Stimulated activated CD8-positive, alpha-beta memory T cell treated with anti-CD3 and anti-CD28 coated beads, Interleukin-4, amount 100 ng/mL, for 4 hours (primary cell): ENCODE measurements at places on chromosomes 5 and 9.

GRCh38 chr9:68533678-68534077 lies 7.0 kb downstream of the TMEM252 start:
- DNase-seq = no peak

- no peak for DNase-seq
Measured at GRCh38 chr5:79285833-79286232, 49.9 kb downstream of the JMY start.

DNA sequence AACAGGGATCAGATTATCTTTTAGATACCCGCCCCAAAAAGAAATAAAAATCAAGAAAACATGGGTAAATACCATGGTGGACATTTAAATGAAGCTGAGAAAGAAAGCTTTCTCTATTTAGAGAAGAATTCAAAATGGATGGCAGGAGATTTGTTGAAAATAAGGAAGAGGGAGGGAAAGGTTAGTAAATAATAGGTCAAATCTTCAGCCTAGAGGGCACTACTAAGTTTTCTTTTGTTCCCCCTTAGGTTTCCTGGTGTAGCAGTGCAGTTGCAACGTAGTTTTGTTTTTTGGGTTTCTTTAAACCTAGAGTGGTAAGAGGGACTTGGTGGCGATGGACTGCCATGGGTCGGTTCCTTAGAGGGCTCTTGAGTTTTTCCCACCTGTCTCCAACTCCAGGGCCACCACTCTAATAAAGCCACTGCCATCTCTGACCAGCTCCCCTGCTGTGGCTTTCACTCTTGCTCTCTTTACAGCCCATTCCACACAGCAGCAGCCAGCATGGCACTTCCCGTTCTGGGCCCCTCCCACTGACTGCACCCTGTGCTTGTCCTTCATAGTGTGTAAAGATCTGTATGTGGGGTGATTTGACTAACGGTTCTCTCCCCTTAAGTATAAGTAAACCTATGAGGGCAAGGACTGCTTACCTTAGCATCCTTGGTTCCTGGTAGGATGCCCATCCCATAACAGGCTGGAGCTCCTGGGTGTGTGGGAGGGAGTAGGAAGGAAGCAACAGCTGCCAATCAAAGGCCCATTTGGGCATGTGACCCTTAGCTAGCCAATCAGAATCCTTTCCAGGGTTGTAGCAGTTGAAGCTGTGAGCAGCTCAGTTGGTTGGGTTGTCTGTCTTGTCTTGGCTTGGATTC lies 118.3 kb downstream of the SLC1A3 start:
- no peak for DNase-seq

DNA sequence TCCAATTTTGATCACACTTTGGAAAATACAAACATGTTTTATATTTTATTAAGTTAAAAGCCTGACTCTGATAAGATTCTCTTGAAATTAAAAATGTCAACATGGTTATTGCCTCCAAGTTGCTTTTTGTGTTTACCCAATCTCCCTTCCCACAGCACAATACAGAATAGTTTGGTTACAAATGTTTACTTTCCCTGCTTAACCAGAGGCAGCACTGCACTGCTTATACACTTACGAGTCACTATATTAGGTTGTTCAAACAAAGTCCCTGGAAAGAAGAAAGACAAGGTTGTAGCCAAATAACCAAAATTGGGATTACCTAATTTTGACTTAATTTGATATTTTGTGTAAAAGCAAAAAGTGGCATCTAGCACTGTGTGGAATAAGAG lies 25.9 kb downstream of the SRFBP1 start:
- no peak for DNase-seq

- DNase-seq = no peak
Measured at GRCh38 chr5:33973271-33973670, 11.2 kb downstream of the SLC45A2 start.

DNA sequence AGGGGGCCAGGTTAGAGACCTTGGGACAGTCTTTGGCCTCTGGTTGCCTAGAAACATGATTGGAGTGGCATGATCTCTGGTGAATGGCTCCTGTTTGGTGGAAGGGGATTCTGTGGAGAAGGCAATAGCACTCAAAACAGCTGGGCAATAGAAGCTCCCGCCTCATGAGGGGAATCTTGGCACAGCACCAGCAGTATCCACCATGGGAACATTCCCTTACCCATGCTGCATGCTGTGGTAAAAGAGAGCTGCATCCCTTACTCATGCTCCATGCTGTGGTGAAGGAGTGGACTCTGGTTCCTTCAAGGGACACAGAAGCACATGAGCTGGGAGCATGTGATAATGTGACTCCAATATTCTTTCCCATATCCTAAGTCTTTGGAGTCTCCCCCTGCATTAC lies 160.6 kb downstream of the PJA2 start:
- DNase-seq = no peak

GRCh38 chr9:104915049-104915448 lies 12.9 kb downstream of the ABCA1 start:
- no peak for DNase-seq

DNA sequence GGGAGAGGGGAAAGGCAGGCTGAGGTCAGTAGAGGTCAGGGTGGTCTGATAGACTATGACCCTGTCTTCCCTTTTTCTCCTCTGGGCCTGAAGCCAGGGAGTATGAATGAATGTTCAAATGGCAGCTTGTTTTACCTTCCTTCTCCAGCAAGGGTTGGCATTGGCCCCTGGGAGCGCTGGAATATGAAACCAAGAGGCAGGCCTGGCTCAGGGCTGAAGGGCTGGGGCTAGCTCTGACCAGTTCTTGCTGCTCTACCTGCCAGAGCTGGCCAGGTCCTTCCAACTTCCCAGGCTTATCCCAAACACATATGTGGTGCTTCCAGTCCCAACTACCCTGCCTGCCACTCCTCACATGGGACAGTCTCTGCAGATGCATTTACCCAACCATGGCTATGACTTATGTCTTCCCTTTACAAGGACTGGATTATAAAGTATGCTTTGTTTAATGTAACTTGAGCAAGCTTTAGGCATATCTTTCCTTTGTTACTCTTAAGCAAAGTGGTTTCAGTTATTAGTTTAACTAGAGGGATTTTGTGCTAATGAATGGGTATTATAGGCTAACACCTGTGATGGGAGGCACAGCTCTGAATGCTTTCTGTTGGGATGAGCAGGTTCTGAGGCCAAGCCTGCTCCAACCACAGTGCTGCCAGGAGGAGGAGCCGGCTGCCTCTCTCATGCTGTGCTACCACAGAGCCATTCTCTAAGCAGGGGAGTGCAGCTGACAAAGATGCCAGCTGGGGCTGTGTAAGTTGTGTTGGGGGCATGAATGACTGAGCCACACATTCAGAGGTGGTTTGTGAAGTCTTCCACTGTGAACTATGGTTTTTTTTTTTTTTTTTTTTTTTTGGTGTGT lies 6.1 kb downstream of the CCNI2 start:
- no peak for DNase-seq

DNA sequence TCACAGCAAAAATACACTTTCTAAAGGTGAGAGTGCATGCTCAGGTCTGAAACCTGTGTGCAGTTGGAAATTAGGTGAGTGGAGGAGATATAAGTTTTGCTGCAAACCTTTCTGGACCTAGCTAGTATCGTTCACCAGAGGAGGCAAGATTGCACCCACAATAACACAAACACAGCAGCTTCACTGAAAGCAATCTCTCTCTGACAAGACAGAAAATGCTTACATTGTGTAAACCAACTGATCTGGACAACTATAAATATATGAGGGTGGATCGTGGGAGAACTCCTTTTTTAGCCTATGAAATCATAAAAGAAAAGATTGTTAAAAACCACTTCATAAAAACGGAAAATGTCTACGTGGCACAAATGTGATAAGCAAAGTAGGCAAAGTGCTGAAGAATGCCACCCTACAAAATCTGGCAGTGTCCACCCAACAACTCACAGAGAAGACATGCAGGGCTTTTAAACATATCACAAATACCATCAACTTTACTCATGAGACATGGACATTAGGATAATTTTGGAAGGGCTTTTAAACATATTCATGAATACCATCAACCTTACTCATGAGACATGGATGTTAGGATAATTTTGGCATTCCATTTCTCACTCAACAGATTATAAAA lies 134.3 kb downstream of the CDH18 start:
- no peak for DNase-seq

DNA sequence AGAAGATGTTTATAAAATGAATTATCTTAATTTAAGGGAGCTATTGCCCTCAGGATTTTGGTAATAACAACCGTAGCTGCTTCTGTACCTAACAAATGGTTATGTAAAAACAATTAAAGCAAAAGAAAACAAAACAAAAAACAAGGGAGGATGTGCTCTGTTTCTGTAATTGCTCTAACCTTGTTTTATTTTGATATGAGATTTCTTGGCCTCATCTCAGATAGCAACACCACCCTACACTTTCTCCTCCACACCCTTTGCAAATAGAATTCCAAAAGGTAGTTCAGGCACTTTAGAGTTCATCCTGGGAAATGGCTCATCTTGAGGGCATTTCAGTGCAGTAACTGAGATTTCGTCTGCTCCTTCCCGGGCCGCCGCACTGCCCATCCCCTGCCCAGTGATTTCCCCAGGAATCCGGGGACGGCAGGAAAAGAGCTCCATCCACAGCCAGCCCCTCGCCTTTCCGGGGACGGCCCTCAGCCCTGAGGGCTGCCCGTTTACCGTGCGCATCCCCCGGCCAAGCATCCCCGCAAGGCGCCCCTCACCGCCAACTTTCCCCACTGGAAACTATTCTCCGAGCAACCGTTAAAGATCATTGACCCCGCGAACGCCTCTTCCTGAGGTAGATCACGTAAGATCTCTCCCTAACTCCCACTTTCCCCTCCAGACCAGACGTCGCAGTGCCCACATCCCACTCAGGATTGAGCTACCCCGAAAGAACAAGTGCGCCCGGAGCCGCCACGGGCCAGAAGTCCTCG lies 1.2 kb downstream of the FNBP1 start:
- DNase-seq = no peak

DNA sequence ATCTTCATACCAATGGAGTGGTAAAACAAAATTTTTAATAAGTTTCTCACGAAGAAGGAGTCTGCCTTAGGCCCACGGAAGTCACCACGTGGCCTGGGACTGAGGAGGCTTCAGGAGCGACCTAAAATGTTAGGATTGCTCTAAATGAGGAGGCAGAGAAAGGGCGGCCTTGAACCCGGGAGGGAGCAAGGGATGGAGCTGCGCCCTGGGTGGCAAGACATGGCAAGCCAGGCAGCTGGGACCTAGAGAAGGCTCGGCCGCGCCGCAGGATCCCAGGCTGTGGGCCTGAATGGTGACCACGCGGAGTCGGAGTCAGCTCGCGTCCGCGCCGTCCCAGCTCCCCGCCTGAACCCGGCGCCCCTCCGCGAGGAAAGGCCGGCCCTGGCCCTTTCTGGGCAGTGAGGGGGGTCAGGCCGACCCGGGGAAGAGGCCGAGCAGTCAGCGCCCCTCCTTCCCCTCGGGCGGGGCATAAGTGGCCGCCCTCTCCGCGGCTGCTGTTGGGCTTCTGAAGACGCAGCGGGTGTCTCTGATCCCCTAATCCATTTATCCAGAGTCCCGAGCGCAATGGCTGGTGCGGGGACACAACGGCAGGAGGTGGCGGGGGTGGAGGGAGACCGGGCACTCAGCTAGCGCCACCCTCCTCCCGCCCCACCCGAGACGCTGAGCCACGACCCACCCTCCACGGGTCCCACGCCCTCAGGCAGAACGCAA lies 10.6 kb downstream of the IRX1 start:
- DNase-seq = no peak

- no peak for DNase-seq
Measured at GRCh38 chr5:148827723-148828122, 1.3 kb downstream of the ADRB2 start.

GRCh38 chr9:104286799-104287198 lies 192.7 kb downstream of the SMC2 start:
- no peak for DNase-seq

DNA sequence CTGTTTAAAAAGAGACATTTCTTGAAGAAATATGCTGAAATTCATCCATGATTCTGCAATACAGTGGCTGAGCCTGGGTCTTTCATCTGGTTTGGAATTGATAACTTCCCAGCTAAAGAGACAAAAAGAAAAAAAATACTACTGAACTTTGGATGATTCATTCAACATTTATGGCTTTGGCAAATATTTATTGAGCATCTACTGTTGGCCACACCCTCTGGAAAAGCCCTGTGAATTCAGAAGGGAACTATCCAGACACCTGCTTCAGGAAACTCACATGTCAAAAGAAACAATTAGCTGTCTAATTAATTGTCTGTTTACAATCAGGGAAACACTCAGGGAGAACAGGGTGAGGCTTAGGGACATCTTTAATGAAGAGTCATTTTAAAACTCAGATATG lies 17.8 kb upstream of the ZNF622 start:
- DNase-seq = no peak

GRCh38 chr9:114037249-114037648 lies 40.9 kb downstream of the AMBP start:
- DNase-seq = no peak

- peak; percentile 1 for DNase-seq
Measured at GRCh38 chr9:20041697-20042081, 252.9 kb upstream of the SLC24A2 start.

DNA sequence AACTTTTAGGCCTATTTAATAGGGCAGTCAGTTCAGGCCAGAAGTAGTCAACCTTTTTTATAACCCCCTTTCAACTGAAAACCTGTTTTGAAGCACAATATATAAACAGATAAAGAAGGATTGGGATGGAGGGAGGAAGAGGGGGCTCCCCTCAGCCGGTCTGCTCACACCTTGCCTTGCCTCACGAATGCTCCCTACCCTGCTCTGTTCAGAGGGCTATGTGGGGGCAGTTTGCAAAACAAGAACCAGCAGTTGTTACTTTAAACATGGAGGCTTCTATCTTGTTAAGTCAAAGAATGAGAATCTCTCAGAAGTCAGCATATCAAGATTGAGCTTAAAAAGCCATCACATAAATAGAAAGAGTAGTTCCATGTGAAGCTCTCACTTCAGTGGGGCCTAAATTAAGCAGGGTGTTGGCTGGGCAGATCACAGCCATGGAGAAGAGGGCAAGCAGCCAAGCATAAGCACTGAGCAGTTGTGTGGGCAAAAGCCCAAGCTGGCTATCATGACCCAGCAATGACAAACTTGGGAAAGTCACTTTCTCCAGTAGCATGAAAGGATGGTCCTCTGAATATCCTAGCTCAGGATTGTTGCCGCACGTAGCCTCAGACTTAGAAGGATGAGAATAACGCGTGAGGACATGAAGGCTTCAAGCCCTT lies 70.6 kb downstream of the ALDH1A1 start:
- DNase-seq = no peak

- DNase-seq = no peak
Measured at GRCh38 chr5:174623018-174623417, 101.4 kb upstream of the MSX2 start.

DNA sequence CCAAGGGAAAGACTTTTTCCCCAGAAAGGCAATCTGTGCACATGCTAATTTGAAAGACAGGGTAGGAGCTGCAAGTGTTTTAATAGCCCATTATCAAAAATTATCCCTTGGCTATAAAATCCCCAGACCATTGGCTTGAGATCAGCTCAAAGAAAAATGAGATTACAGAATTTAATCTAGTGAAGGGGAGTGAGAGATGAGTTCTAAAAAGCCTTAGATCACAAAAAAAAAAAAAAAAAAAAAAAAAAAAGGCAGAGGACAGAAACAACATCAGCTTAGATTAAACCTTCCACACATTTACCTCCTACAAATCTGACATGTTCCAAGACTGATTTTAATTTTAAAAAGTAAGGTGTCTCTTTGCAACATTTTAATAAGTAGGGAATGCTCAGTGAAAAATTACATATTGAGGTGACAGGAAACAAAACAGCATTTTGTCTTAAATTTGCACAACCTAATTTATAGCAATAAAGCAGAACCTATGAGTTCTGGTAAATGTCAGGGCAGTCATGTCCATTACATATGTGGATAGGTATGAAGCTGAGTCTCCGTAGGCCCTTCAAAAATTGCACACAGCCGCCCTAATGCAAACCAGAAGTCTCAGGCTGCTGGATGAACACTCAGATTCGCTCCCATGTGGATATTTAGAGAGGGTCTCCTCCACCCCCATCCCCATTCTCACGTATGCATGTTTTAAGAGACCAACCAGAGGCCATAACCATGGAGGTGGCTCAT lies 43.4 kb downstream of the NFIB start:
- no peak for DNase-seq
